ENCODE measurements at places on chromosomes 12 and 14.

GRCh38 chr12:47818467-47819137 is 1.1 kb downstream of the HDAC7 start:
- no peak for DNase-seq

GRCh38 chr12:98894412-98895085 is 249.5 kb downstream of the APAF1 start:
- DNase-seq, result no peak

GRCh38 chr12:49888461-49889151 is 15.1 kb downstream of the FAIM2 start:
- DNase-seq, result no peak

- no peak for DNase-seq
These were observed 51.2 kb downstream of the DNAH10 start for GRCh38 chr12:123813349-123813748.

GRCh38 chr14:100376751-100377171 is 53.6 kb downstream of the SLC25A47 start:
- DNase-seq, result no peak

DNA sequence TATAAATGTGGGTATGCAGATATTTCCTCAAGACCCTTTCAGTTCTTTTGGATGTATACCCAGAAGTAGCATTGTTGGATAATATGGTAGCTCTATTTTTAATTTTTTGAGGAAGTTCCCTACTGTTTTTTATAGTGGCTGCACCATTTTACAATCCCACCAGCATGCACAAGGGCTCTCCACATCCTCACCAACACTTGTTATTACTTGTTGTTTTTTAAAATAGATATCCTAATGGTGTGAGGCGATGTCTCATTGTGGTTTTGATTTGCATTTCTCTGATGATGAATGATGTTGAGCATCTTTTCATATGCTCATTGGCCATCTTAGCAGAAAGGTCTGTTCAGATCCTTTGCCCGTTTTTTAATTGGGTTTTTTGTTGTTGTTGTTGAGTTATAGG is 47.1 kb downstream of the DIP2B start:
- DNase-seq, result no peak

DNA sequence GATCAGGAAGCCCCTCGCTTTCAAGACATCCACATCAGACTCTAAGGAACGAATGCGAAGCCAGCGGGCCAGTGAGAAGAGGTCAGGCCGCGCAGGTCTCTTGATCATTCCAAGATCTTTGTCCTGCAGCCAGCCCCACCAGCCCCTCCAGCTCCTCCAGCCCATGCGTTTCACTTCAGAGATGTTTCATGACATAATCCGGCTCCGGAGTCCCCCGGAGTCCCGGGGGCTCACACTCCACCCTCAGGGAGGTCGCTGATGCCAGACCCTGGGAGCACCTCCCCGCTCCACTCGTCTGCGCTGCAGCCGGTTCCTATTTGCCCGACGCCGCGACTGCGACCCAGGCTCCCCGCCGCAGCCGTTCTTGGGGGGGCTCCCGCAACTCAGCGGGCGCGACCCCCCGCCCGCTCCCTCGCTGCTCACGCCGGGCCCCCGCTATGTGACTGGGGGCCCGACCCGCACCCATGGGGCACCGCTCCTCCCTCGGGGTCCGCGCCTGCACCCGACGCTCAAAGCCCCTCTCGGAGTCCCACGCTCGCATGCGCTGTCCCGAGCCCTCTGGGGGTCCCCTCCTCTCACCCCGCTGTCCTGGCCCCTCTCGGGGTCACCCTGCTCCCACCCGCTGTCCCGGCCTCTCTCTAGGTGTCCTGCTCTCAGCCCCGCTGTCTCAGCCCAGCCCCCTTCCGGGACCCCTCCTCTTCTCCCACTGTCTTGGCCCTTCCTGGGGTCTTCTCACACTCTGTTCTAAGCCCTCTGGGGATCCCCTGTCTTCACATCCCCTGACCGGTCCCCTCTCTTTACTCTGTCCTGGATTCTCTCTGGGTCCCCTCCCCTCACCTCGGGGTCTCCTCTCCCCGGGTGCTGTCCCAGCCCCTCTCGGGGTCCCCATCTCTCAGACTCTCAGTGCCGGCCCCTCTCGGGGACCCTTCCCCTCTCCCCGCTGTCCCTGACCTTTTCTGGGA is 1.1 kb downstream of the TAOK3 start:
- DNase-seq, result no peak

- DNase-seq, result no peak
These were observed 209.2 kb downstream of the ALX1 start for GRCh38 chr12:85489194-85489593.

- DNase-seq, result no peak
These were observed 20.0 kb downstream of the TMEM132C start for GRCh38 chr12:128286970-128287369.
